Germinal center (tissue), 1 donor: ENCODE measurements at places on chromosomes 13 and 19.

GRCh38 chr13:33690354-33690753, 127.6 kb upstream of the RFC3 start:
- DNase-seq: no peak

DNA sequence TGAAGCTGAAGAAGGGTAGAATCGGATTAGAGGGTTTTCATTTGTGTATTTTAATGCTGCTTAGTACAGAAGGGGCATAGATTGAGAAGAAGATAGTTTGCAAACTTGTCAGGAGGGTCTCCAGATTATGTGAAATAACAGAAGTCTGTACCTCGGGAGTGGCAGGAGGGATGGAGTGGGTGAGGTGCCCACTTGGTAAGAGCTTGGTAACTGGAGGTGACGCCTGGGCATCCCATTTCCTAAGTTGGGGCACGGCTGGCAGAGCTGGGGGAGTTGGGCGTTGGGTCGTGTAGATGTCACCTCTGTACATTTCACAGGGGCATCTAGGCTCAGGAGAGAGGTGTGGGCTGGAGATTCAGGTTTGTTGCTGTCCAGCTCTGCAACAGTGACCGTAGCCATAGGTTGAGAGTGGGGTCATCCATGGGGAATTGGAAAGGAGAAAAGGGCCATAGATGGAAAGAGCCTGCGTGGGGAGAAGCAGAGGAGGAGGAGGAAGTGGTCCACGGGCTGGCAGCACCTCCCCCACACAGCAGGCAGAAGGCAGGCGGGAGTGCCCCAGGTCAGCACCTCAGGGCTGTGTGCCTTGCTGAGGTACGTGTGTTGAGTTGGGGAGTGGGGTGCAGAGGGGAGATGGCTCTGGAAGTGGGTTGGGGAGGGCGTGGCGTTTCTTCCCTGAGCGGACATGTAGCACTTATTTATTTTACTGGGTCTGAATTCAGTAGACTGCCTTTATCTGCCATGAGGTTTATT, 31.2 kb downstream of the MPHOSPH8 start:
- no peak for DNase-seq

DNA sequence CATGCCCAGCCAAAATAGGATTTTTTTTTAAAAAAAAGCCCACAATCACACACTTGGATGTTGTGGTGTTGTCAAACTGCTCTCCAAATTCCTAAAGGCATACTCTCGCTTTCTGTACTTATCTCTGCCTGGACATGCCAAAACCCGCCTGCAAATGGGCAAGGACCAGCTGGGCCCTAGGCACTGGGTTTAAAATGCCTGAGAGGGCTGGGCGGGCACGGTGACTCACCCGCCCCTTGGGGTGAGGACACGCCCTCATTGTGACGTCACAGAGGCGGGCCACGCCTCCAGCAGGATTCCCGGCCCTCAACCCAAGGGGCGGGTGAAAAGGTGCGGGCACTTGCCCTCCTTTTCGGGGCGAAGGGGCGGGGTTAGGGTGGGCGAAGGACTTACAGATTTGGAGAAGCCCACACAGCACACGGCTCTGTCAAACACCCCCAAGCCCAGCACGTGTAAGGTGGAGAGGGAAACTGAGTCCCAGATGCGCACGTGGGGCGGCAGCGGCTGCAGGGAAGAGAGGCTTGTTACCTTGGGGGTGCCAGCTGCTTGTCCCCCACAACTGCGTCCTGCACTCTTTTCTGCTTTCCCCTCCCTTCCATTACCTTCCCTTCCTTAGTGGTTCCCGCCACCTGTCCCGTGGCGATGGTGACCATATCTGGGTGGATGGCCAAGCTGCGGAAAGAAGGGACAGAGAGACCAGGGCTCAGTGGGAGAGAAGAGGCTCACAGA, 6.6 kb downstream of the EML2 start:
- peak; percentile 75 for DNase-seq

DNA sequence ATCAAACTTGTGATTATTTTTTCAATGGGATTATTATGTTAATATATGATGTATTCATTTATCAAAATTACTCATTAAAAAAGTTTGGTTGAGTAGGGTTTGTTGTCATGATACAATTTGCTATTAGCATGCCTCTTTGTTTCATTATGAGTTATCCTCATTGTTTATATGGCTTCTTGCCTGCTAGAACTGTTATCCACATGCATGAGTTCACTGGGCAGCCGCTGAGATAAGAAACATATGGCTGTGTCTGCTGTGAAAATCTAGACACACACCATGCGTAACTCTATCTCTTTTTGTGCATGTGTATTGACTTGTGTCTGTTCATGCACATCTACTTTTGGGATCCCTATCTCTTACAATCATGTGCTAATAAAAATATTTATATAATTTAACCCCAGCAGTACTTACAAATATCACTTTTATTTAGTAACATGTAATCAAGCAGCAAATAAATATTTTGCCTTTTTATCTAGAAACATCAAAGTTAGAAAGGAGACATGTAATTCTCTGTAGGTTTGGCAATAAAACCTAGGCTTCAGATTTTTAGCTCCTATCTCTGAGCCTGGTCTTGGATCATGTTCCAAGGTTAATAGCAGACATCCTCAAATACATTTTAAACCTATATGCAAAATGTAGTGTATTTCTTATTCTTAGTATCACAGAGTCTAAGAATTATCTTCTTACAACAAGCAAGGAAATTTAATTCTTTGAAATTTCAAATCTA, 11.2 kb upstream of the KLF12 start:
- DNase-seq: no peak

DNA sequence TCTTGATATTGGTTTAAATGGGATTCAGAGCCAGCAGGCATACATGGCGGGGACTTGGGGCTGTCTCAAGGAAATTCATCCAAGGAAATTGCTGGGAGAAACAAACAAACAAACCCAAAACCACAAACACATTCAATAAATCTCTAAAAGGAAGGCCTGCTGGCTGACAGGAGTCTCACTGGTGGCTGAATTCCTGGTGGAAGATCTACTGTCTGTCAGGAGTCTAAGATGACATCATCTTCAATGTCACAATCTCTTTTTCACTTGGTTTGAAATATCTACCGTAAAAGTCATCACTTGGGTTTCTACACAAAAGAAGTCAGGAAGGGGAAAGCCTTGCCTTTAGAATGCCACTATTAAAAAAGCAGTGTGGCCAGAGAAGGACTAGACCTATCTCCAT, 87.9 kb downstream of the KLF5 start:
- DNase-seq: no peak

GRCh38 chr13:48784916-48785548, 131.3 kb downstream of the CYSLTR2 start:
- DNase-seq: no peak

DNA sequence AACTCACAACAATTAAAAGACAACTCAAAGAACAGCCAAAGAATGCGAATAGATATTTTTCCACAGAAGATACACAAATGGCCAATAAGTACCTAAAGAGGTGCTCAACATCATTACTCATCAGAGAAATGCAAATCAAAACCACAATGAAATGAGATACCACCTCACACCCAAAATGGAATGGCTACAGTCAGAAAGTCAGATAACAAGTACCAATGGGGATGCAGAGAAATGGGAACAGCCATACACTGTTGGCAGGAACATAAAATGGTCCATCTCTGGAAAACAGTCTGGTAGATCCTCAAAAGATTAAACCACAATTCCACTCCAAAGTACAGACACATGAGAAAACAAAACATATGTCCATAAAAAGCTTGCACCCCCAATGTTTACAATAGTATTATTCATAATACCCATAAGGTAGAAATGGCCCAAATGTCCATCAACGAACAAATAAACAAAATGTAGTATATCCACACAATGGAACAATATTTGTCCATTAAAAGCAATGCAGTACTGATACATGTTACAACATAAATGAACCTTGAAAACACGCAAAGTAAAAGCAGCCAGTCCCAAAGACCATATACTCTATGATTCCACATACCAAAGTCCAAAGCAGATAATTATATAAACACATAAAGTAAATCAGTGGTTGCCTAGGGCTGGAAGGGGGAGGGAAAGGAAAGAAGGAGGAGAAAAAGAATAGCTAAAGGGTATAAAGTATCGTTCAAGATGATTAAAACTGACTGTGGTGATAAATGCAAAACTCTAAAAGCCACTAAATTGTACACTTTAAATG, 19.6 kb downstream of the USP12 start:
- no peak for DNase-seq

DNA sequence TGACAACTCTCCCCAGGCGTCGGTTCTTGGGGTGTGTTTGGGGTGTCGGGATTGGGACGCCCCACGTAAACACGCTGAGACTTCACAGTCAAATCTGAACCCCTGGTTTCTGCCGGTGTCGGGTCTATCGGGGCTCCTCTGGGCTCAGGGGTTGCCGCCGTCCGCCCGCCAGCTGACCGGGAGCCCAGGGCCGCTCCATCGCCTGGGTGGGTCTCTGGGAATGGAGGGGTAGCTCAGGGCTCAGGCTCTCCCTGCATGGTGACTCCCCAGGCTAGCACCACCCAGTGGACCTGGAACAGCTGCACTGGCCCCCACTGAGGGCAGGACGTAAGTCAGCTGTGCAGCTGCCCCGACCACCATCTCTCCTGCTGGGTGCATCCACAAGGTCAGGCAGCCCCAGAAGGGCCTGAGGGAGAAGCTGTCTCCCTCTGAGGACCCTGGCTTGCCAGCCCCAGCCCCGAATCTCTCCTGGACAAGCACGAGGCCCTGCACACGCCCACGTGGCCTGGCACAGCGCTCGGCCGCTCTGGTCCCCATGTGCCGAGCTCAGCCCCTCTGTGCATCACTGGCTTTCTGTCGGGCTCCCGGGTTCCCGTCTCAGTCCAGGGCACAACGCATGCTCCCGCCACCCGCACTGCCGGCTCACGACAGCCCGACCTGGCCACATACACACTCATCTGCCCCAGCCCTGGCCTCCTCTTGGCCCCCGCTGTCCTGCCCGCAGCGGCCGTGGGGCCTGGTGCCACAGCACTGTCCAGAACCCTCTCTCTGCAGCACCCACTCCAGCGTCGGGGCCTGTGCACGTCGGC, 6.1 kb downstream of the RNF126 start:
- DNase-seq: no peak

- DNase-seq: peak; percentile 18
Observed at GRCh38 chr13:66659701-66660467, 570.3 kb downstream of the PCDH9 start.

DNA sequence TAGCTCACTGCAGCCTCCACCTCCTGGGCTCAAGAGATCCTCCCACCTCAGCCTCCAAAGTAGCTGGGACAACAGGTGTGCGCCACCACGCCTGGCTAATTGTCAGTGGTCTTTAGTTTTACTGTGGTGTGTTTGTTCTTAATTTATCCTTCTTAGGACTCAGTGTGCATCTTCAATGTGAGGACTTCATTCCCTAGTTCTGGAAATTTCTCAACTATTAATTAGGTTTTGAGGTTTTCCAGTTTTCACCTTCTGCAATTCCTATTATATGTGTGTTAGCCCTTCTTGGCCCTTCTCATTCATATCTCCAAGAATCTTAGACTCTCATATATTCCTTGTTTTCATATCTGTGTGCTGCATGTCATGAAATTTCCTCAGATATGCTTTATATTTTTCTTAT, 32.2 kb upstream of the SLC7A10 start:
- DNase-seq: no peak

DNA sequence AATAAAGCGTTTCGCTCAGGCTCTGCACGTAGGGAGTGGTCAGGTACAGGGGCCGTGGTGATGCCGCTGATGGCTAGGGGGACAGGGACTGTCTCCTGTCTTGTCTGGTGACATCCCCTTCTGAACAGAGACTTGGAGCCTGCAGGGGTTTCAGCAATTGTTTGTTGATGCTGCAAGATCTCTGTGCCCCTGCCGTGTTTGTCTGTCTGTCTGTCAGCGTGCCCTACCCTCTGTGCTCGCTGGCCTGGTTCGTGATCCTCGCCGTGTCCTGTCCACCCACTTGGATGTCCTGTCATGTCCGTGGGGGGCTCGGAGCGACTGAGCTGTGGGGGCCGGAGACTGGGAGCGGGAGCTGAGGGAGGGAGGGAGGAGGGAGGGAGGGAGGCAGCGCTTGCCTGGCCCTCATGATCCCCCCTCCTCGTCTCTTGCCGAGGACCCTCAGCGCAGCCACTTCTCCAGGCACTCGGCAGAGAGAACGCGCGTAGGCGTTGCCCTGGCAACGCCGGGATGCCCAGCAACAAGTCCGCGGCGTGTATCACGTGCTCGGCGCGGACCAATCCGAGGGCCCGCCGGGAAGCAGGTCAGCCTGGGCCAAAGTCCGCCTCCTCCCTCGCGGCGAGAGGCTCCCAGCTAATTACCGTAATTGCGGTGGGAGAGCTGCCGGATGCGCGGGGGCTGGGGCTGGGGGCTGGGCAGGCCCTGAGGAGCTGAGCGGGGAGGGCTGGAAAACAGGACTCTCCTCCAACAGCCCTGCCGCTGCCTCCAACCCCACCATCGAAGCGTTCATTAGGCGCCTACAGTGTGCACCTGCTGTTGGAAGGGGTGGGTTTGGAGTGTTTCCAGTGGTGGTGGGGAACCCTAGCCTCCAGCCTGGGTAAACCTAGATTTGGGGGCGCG, 31.9 kb upstream of the FEM1A start:
- DNase-seq: peak; percentile 96

DNA sequence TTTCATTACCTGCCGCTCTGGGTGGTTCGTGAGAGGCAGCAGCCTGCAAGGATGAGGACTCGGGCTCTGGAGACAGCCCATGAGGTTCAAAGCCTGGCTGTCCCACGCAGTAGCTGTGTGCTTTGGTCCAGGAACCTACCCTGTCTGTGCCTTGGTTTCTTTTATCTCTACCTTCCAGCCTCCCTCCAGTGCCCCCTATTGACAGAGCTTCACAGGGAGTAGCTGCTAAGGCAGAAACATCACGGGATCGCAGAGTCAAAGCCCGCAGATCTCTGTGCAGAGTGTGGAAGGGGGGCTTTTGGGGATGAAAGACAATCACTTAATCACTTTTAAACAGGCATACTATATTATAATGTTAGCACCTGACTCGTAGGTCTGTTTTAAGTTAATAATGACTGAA, 16.2 kb downstream of the ZNF71 start:
- no peak for DNase-seq

DNA sequence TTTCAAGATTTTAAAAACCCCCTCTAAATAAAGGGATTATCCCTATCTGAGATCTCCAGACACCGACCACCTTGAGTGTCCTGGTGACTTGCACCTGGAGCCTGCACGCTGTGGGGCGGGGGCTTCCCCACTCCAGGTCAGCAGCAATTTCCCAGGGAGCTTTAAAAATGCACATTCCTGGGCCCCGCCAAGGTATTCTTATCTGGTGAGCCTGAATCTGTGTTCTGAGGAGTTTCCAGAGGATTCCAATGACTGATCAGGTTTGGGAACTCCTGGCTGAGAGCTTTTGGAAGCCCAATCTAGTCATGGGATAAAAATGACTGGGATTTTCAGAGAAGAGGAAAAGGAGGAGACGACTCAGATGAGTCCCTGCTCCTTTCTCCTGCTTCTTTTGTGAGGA, 66.1 kb downstream of the FGF9 start:
- DNase-seq: no peak

- peak; percentile 87 for DNase-seq
Observed at GRCh38 chr13:40789275-40790153, at the start of gene SLC25A15. SLC25A15 (plus strand) TSS chr13:40789611; CDS start chr13:40793227, 3,616 bp downstream.

- no peak for DNase-seq
Observed at GRCh38 chr19:16542910-16543472, 754 bp upstream of the CHERP start.
